ENCODE measurements at places on chromosomes 13 and 19. TPM values are rescaled to one million over a fixed set of nuclear protein-coding genes. Genes with fewer than 3 reads are reported as not detected.

The MIR17HG gene
- 22.0 TPM for total RNA-seq

The GRK1 gene
- total RNA-seq: 0.64 TPM

GRCh38 chr19:39046037-39046821 is 13.9 kb upstream of the FBXO27 start:
- ATAC-seq: peak; percentile 64

- ATAC-seq: peak; percentile 13
These were observed 26.9 kb downstream of the CYP4F22 start for GRCh38 chr19:15534957-15535864.

The WDR88 gene
- total RNA-seq: not detected
